ENCODE measurements at places on chromosomes 1 and 21.

- DNase-seq, result no peak
Observed at GRCh38 chr1:199629624-199630023, 397.9 kb upstream of the NR5A2 start.

- DNase-seq, result no peak
Observed at GRCh38 chr1:156439777-156440183, 60.8 kb downstream of the MEF2D start.

DNA sequence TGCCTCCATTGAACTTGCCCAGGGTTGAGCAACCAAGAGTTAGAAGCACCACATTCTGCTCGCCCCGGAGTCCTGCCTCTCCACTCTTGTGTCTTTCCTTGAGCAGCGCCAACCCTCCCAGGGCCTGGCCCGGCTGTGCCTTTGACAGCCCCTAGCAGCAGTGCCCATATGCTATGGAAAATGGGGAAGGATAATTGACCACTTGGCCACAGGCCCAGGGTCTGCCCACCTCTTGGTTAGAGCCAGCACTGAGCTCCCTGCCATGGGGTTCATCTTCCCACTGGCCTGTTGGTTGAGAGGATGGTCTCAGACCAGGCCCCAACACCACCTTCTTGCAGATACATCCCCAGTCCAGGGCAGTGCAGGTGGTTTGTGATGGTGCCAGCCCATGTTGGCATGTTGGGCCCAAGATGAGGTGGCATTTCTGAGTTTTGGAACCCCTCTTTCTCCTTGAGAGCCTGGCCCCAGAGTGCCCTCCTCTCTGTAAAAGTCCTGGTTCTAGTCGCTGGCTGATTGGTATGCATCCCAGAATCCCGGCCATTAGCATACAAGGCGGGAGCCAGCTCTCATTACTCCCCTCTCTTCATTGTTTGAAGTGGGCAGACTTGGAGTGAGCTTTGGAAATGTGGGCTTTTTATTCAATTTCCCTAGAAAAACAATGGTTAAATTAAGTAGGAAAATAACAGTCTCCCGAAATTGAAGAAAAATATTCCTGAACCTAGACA lies 7.6 kb downstream of the ARHGEF10L start:
- DNase-seq, result no peak

- DNase-seq, result no peak
Observed at GRCh38 chr1:229295745-229296144, 24.8 kb downstream of the RAB4A start.

GRCh38 chr21:15430023-15430422 lies 299.8 kb upstream of the USP25 start:
- no peak for DNase-seq

DNA sequence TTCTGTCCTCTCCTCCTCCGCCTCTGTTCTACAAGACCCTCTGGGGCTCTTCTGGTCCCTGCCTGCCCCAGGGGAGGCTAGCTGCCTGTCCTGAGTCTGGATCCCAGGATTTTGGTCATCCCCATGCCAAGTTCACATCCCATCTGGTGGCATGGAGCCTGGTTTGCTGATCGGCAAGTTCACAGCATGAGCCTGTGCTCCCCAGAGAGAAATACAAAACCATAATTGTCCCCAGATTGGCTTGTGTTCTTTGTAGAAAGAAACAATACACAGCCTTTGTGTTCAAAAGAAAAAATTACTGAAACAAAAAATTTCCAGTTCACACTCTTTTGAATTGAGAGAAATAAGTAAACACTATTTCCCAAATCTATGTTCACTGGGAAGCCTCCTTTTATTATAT lies 149.4 kb upstream of the ZC3H12A start:
- no peak for DNase-seq

DNA sequence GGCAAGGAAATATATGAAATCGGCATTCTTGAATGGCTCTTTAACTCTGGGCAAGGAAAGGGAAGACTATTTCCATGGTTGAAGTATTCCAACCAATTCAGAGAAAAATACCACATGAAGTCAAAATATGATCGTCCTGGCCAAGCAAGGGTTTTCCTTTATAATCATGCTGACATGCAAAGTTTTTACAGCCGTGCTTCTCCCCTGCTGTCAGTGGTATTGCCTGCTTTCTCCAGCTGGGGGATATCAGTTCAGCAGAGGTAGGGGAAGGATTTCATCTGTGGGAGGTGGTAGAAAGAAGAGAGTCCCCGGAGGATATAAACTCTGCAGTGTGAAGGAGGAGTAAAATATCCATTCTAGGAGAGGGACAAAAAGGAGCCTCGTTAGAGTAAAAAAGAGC lies 322.8 kb downstream of the PAPPA2 start:
- no peak for DNase-seq

DNA sequence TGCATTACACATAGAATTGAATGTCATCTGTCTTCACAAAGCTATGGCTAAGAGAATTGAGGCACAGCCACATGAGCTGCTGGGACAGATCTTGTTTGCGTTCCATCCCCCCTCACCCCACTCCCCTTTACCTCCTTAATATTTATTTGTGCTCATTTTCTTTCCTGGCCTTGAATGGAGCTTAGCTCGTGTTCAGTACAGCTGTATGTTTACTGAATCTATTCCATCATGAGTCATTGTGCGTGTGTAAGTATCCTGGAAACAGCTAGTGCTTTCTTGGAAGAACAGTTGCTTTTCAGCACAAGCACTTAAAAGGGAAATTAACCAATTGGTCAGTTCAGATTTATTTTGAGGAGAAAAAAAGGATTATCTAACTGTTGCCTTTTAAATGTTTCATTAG lies 14.7 kb downstream of the PROX1 start:
- DNase-seq, result no peak

- no peak for DNase-seq
Observed at GRCh38 chr1:79737193-79737592, 730.7 kb upstream of the ADGRL4 start.

GRCh38 chr1:85575363-85575995 lies 5.1 kb upstream of the CCN1 start:
- DNase-seq, result no peak

DNA sequence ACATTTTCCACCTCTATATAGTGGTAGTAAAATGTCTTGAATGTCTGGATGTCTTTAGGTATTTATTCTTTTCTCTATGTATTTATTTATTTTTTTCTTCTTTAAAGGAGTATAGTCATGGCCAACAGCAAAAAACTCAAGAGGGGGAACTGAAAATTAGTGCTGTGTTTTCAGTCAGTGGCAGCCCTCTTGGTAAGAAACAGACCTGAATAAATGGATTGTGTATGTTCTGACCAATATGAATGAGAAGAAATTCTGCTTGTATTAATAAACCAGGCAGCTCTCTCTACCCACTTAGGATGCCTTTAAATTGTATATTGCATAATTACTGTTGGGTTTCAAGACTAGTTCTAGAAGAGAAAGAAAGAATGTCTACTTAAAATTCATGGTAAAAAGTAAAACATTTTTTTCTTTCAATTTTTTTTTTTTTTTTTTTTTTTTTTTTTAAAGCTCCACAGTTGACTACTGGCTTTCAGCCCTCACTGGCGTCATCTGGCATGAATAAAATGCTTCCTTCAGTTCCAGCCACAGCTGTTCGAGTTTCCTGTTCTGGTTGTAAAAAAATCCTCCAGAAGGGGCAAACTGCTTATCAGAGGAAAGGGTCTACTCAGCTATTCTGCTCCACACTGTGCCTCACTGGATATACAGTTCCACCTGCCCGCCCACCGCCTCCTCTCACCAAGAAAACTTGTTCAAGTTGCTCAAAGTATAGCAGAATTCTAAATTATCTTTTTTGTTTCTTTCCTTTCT lies 101.6 kb downstream of the ZMYM4 start:
- no peak for DNase-seq

DNA sequence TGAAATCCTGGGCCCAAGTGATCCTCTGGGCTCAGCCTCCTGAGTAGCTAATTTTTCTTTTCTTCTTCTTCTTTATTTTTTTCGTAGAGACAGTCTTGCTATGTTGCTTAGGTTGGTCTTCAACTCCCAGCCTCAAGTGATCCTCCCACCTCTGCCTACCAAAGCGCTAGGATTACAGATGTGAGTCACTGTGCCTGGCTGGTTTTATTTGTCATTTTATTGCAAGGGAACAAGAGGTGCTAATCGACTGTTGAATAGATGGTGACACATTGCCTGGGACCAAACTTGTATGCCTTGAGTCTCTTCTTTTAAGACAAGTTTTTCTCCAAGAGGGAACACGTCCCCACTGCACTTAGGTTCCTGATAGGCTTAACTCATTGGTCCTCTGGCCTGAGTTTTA lies 20.0 kb upstream of the KLHDC8A start:
- DNase-seq, result no peak

GRCh38 chr1:248421384-248421783 lies 18.5 kb downstream of the OR2T1 start:
- no peak for DNase-seq

- no peak for DNase-seq
Observed at GRCh38 chr1:113998361-113998760, 19.1 kb downstream of the OLFML3 start.

DNA sequence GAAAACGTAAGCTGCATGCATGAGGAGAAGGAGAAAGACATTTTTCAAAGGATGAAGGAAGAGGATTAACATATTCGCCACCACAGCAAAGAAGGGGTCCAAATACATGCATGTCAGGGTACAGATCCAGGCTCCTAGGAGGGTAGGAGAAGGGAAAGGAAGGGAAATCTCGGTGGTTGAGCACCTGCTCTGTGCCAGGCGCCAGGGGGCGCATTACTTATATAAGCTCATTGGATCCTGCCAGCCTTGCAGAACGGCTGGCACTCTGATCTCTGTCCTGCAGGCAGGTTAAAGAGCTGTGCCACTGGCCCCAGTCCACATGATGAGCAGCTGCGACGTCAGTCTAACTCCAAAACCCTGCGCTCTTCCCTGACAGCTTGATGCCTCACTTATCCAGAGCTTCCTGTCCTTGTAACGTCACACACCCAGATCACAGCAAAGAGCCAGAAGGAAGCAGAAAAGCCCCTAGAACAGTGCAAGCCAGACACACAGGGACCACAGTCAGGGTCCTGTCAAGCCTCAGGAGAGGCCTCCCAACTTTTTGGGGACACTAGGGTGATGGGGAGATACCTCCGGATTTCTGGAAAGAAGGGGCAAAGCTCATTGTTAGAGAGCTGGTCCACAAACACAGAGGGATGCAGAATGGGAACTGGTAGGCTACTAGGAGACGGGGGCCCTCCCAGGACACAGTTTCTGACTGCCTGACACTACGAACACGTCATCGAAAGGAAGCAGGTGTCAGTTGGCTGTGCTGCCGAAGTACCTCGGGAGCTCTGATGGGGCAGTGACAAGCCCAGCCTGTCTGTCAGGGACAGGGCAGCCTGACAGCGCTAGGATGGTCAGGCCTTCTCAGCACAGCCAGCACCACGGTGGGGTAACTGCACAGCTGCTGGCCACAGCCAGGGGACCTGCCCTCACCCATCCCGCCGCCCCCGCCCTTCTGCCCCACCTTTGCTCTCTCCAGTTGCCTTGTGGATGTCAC lies 99.1 kb downstream of the BEND5 start:
- DNase-seq, result no peak

GRCh38 chr1:175597969-175598765 lies 145.2 kb downstream of the TNR start:
- no peak for DNase-seq

DNA sequence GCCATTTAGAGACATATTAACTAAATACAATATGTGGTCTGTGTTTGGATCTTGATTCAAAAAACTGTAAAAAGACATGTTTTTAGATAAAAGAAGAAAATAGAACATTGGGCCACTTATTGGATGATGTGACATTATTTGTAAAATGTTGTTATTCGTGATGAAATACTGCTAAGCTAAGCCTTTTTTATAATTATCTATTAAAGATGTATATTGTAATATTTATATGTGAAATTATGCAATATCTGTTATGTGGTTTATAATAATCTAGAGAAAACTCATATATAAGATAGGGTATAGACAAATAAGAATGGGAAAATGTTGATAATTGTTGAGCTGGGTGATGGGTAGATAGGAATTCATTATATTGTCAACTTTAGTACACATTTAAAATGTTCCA lies 82.0 kb upstream of the RGS1 start:
- no peak for DNase-seq

GRCh38 chr1:165053351-165053750 lies 303.2 kb downstream of the LMX1A start:
- no peak for DNase-seq

DNA sequence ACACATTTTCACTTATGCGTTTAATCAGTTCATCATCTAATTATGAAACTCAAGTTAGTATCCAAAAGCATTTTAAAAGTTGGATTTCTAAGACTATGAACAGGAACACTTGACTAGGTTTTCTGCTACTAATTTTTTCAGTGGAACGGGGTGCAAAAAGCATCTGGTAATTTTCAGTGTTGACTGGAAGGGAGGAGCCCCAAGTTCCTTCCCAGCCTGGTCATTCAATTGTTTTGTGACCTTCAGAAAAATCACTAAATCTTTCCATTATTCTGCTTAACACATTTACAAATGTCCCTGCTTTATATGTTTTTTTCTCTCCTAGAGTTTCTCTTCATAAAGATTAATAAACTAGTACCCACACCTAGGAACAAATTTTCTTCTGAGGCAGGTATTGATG lies 6.0 kb upstream of the ADGRL4 start:
- DNase-seq, result no peak

DNA sequence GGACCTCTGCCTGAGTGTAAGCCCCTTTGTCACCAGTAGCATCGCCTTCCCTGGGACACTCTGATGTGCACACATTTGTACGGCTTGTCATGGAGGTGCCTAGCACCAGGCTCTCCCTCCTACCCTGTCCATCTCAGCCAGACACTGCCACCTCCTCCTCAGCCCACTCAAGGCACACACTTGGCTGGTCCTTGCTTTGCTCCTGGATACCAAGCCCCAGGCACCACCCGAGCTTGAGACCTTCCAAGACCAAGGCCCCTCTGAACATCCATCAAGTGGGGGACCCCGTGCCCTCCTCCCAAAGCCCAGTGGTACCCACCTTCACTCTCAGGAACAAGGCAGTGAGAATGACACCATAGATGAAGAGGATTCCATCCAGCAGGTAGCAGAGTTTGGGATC lies 78.0 kb downstream of the CD247 start:
- no peak for DNase-seq

GRCh38 chr21:36643374-36644250 lies 55.3 kb upstream of the SIM2 start:
- no peak for DNase-seq

GRCh38 chr1:94017155-94017829 lies 103.7 kb downstream of the ABCA4 start:
- no peak for DNase-seq

DNA sequence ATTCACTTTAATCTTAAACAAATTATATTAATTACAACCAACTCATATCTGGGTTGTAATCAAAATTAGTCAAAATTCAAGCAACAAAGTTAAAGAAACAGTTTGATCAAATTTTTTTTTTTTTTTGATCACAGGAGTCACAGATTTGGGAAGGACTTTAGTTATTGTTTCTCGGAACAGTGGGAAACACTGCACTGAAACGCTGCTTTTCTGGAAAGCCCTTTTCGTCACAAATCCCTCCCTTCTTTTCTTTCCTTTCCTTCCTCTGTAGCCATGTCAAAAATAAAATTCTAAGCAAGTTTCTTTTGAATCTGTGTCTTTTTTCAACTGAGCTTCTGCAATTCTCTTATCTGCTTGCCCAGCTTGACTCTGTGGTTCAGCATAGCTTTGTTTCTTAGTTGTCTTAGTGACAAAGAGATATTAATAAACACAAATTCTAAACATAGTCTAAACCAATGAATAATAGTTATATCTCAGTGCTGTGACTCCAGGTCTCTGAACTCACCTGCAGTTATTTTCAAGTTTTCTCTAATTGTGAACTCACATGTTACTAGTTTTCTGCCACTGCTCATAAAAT lies 53.8 kb downstream of the PTGS2 start:
- no peak for DNase-seq

- no peak for DNase-seq
Observed at GRCh38 chr1:234925440-234926263, 203.0 kb downstream of the TOMM20 start.

Data from esophagus squamous epithelium (tissue), 5 donors.